ENCODE measurements at places on chromosomes 16 and 17.

DNA sequence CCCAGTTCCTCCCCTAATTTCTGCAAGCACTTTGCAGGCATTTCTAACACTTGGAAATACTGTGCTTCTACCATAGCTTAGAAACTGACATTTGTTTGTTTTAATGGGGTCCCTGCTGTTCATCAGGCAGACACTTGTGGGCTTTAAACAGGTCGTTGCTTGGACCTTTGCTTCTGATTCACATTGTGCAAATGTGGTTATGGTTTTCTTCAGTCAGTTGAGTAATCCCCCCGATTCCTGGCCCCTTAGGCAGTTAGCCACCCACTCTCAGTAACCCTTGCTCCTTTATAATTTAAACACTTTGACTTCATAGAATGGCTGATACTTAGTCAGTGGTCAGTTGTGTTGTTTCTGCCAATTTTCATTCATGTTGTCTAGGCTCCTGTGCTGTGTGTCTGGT, 39.4 kb downstream of the SLC47A1 start:
- DNase-seq: no peak

DNA sequence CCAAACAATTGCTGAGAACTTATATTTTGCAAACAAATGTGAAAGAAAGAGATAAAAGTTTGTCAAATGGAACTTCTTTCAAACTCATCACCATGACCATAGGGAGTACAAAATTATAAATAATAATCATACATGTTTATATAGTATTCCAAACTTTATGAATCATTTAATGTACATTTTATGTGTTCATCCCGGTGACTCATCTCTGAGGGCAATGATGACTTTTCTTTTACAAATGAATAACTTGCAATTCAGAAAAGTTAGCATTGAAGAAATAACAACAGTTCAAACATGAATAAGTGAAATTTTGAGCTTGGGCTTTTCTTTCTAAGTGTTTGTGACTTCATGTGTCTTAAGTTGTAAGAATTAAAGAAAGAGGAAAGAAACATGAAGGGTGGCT, 66.3 kb upstream of the CDH8 start:
- DNase-seq: no peak

DNA sequence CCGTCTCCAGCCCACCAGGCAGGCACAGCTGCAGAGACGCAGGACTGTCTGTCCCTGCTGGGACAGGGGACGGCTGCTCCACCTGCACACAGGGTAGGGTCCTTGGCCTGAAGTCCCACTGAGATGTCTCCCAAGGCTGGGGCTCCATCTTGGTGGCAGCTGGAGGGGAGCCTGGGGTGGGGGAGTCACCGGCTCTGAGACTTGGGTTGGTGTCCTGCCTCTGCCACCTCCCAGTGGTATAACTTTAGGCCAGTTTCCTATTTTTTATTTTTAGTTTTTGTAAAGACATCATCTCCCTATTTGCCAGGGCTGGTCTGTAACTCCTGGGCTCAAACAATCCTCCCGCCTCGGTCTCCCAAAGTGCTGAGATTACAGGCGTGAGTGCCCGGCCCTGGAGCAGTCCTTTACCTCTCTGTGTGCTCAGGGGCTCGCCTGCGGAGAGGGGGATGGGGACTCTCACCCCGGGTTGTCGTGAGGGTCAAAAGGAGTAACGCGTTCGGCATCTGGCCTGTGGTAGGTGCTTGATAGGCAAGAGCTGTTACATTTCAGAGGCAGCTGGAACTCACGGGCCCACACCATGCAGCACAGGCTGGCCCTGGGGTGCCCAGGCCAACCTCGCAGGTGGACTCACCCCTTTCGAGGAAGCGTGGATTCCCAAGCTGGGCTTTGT, 46.6 kb upstream of the DOC2B start:
- no peak for DNase-seq

GRCh38 chr16:67965668-67966548, 2.5 kb downstream of the SLC12A4 start:
- DNase-seq: no peak

DNA sequence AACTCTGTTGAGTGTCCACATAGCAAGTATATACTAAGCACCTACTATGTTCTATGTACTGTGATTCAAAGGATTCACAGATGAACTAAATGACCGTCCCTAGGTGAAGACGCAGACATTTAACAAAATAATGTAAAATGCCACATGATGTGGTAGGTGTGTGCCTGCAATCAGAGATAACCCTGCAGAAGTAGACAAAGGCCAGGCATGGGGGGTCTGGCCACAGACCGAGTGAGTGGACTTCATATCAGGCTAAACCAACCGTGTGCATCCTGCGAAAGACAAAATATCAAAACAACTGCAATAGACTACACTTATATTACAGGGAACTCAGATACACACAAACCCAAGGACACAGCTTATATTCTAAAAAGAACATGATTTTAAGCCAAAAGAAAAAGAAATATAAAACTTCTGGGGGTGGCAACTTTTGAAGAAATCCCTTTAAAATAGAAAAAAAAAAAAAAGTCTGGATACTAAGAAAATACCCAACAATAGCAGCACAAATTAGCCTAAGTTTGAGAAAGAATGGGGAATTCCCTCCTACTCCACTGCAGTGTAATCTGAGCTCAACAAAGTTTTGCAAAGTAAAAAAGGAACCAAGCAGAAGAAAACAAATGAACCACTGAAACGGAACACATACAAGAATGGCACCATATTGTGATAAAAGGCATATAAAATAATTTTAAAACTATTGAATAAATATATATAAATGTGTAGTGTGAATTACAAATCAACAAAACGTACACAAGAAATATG, 12.3 kb downstream of the HSDL1 start:
- DNase-seq: no peak

GRCh38 chr17:51857052-51857597, 301.4 kb downstream of the CA10 start:
- DNase-seq: no peak
